ENCODE measurements at places on chromosomes 4 and X.

- DNase-seq = no peak
Observed at GRCh38 chrX:154436374-154436982, 476 bp upstream of the GDI1 start.

GRCh38 chrX:87006561-87006960 lies 511.0 kb upstream of the KLHL4 start:
- no peak for DNase-seq

GRCh38 chrX:149910178-149910695 lies 19.1 kb upstream of the HSFX4 start:
- DNase-seq = no peak

DNA sequence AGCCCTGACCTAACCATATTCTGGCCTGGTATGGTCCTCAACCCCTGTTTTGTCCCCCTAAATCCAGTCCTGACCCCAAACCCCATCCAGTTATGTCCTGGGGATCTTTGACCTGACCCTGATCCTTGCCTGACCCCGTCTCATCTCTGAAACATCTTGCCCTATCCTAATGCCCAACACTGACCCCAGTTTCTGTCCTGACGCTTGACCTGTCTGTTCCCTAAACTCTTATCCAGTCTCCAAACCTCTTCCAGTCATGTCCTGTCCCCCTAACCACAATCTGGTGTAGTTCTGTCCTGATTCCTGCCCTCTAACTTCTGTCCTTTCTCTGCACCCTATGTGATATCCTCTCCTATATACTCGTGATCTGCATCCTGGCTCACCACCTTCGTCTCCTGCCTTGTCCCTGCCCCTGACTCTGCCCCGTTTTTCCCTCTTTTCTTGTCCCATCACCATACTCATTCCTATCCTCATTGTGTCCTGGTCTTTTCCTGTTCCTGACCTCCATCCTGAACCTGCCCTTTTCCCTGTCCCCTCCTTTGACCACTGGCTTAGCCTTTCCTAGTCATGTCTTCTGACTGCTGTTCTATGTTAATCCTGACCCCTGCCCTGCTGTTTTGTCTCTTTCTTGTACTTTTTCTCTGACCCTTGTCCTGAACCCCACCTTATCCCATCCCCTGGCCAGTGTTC lies 4.6 kb upstream of the CCDC120 start:
- DNase-seq = no peak

- DNase-seq = no peak
Observed at GRCh38 chr4:56803471-56803870, 18.0 kb downstream of the SPINK2 start.

DNA sequence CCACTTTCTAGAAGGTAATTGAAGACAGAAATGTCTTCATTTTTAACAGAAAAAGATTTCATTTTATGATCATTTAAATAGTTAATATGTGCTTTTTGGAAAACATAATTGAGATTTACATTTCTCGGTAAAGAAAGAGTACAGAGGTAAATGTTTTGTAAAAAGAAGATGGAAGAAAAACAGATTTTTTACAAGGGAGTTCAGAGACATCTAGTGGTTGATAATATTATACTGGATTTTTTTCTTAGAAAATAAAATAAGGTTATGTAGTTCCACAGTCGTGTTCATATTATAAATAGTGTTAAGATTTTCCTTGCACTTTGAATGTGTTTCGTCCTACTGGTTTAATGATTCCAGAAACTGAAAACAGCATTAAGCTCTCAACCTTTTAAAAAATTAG lies 60.6 kb downstream of the SMARCA1 start:
- DNase-seq = no peak

GRCh38 chrX:8748855-8749254 lies 16.9 kb upstream of the ANOS1 start:
- no peak for DNase-seq
